ENCODE measurements at places on chromosomes 2 and 18.
A peak's percentile ranks its signal among the peaks of the same experiment; 100 is the strongest.

DNA sequence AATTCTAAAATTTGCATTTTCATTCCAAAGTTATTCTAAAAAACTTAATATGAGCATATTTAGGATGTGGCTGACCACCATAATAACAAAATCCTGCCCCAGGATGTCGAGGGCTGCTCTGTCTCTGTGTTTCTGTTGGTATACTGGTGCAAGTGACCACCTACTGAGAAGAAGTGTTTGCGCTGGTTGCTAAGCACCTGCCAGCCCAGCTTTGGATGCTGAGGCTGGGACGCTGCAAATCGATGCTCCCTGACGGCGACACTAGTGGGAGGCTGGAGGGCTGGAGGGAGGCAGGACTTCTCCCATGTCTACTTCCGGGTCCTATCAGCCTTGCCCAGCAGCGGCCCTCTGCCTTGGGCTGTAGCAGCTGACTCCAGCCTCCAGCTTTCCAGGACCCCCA is 45.0 kb downstream of the LAMA1 start:
- DNase-seq: peak; percentile 34

GRCh38 chr2:165274698-165275097 is 35.5 kb downstream of the SCN2A start:
- DNase-seq: no peak

DNA sequence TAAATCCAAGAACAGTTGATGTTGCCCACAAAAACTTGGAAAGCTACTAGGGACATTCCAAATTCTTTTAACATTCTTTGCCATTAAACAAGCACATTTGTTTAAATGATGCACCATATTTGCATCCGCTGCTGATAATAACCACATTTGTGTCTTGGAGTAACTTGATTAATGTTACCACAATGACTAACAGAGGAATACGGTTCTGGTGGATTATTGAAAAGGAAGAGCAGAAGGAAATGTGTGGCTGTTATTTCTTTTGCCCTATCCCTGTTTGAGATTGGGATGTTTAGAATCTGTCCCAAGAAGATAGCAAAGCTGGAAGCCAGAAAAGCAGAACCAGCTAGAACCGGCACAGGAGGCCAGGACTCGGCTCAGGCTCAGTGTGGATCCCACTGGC is 39.2 kb upstream of the RASGRP3 start:
- no peak for DNase-seq

GRCh38 chr2:179467111-179467510 is 202.5 kb upstream of the SESTD1 start:
- no peak for DNase-seq

DNA sequence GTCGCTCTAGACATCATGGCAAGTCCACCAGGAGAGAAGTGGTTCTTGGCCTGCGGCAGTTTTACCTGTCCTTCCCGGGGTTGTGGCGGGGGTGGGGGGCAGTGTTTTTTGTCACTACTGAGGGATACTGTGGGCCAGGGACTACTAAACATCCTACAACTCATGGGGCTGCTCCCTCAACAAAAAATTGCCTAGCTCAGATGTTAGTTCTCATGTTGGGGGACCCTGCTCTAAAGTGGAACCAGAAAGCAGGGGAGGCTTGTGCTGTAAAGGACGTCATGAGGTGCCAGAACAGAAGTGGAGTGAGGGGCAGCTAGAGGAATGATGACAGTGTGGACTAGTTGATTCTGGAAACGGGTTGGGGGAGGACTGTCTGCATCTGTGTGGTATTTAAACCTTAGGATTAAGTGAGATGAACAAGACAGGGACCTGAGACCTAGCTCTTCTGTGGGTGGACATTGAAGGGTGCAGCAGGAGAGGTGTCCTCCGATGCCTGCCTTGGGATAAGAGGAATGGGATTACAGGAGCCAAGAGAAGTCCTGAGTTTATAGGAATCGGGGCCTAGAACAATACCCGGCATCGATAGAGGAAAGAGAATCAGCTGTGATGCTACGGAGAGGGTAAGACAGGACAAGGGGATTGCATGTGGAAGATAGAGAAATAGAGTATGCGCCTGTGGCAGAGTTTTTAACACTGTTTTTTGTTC is 2.7 kb downstream of the RPL31 start:
- no peak for DNase-seq

- DNase-seq: no peak
These were observed 927.5 kb downstream of the ERBB4 start for GRCh38 chr2:211611061-211611518.

GRCh38 chr2:92074549-92074898 is 2796.7 kb upstream of the TEKT4 start:
- DNase-seq: no peak

All from retina (tissue), 1 donor.